EH (cell line): ENCODE measurements at places on chromosomes 11 and 22.

GRCh38 chr11:118892514-118892913, 8.8 kb downstream of the CXCR5 start:
- no peak for DNase-seq

- no peak for DNase-seq
Measured at GRCh38 chr11:114949614-114950351, 271.5 kb downstream of the NXPE2 start.

- no peak for DNase-seq
Measured at GRCh38 chr11:70067036-70067435, 11.1 kb upstream of the ANO1 start.

DNA sequence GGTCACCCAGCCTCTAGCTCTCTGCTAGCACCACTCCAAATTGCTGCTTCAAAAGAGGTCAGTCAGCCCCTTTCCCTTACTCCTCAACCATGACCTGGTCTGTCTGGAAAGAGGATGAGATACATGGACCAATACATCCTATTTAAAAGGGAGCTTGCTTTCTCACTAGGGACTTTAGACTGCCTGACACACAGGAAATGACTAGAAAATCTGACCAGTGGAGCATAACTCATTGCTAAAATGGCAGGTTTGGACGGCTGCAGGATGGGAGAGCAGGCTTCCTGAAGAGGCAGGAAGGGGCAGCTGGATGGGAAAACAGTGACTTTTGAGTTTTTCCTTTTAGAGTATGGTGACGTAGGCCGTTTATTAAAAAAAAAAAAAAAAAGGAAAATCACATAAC, 25.3 kb downstream of the STIM1 start:
- DNase-seq, result peak; percentile 59

DNA sequence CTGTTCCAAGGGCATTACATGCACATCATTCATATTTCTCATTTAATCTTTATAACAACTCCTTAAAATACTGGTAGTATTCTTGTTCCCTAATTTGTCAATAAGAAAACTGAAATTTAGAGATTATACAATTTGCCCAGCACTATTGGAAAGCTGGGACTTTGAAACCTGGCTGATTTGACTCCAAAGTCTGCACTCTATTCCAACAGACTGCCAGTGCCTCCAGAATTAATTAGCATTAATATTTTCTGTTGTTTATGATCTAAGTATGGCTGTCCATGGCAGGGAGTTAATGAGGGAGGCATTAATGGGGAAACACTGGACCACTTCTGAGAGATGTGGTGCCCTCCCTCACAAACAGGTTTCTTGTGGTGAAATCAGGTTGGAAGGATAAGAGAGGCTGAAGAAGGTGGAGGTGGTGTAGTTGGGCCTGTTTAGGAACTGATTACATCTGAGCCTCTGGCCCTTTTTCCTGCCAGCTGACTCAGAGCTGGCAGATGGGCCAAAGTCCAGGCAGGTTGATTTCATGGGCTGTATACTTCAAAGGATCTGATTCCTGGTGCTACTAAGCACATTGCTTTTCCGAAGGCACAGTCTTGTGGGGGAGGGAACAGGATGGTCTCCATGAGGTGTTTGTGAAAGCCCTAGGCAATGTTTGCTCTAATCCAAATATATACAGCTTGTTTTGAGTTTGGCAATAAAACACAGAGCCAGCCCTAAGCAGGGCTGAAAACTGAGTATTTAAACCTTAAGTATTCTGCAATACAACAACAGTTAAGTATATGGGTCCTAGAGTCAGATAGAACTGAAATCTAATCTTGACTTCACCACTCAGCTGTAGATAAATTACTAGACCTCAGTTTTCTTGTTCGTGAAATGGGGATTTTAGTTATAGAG, 21.0 kb upstream of the RAB30 start:
- peak; percentile 23 for DNase-seq

GRCh38 chr11:109140857-109141515, 281.0 kb upstream of the C11orf87 start:
- no peak for DNase-seq

GRCh38 chr22:38727530-38728451, 22.0 kb downstream of the GTPBP1 start:
- no peak for DNase-seq

- no peak for DNase-seq
Measured at GRCh38 chr22:19796160-19796559, 35.6 kb downstream of the TBX1 start.

GRCh38 chr11:110479108-110480101, 49.7 kb downstream of the FDX1 start:
- DNase-seq, result peak; percentile 44

GRCh38 chr11:123472236-123472935, 42.3 kb downstream of the GRAMD1B start:
- no peak for DNase-seq

DNA sequence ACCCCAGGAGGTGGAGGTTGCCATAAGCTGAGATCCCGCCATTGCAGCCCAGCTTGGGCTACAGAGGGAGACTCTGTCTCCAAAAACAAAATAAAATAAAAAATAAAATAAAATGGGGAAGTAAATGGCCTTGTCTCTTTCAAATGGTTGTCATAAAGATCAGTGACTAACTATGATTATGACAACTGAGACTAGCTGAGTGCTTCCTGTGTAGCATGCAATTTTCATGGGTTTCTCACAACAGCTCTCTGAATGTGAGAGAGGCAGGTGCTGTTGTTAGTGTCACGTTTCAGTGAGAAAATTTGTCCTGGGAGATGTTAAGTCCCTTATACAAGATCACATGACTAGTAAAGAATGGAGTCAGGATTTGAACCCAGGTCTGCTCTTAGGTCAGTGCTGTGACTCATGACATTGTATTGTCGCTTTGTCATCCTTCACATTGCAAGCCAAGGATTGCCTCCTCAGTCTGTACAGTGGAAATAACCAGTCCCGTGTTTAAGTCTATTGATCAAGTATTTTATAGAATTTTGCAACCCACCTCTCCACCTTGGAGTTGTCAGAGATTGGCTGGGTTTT, 163.3 kb upstream of the CCDC90B start:
- no peak for DNase-seq

GRCh38 chr11:100930185-100930778, 199.3 kb downstream of the PGR start:
- peak; percentile 74 for DNase-seq

DNA sequence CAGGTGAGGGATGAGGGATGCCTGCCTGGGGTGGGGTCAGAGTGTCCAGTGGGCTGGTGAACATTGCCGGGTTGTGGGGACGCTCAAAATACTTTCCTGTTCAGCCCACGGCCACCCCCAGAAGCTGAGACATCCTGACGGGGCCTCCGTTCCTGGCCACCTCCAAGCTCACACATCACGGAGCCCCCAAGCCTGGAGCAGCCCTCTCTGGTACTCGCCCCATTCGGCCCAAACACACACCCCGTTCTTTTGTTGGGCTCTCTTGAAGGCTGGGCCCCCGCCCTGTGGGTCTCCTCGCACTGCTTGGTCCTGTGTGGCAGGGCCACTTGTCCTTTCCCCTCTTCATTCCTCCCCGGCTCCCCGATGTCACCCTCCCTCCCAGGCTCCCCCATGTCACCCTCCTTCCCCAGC, 442.6 kb downstream of the TBC1D22A start:
- DNase-seq, result no peak

DNA sequence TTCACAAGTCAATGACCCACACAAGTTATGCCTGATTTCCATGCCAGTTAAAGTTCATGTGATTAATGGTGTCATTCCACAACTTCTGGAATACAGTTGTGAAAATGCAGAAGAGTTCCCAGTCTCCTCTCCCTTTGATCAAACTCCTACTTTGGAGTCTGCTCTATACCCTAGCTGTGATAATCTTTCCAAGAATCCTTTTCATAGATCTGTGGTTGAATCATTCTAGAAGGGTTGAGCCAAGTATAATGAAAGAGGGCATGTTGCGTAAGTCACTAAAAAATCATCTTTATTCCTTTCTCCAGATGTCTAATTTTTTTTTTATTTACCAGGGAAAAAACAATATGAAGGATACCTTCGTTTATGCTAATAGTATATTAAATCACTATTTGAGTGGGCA, 89.7 kb upstream of the CARD18 start:
- DNase-seq, result peak; percentile 66

GRCh38 chr11:73376803-73377629, 817 bp downstream of the RELT start:
- DNase-seq, result peak; percentile 83

- DNase-seq, result no peak
Measured at GRCh38 chr11:117953024-117953671, 23.9 kb upstream of the TMPRSS13 start.

- DNase-seq, result no peak
Measured at GRCh38 chr11:71404209-71404608, 44.0 kb downstream of the DHCR7 start.

DNA sequence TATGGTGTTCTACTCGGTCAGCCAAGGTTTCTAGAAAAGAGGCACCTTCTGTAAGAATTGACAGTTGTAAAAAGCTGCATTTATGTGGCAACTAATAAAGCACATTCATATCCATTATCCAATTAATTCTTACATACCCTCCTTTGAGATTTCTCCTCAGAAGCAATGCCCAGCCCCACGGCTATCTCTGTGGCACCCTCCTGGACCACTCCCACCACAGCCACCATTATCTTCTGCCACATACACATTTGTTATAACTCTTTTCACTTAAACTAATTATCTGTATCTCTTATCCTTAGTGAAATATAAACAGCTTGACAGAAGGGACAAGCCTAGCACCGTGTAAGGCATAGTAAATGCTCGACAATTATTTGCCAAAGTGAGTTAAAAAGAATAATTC, 48.5 kb downstream of the PAK1 start:
- DNase-seq, result no peak

DNA sequence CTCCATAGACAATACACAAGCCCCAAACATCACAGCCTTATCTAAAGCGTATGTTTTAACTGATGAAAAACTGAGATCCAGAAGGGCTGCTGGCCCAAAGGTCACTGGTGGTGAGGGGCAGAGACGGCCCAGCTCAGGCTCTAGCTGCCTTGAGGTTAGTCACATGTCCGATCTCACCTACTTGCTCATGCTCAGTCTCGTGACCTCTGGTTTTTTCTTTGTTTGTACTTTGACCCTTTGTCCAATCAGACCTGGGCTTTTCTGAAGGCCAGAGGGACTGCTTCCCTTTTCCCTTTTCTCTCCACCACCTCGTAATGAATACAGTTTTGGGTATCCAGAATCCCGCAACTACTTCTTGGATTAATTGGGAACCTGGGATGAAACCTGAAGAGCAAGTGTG, 28.6 kb downstream of the MMP20 start:
- no peak for DNase-seq

DNA sequence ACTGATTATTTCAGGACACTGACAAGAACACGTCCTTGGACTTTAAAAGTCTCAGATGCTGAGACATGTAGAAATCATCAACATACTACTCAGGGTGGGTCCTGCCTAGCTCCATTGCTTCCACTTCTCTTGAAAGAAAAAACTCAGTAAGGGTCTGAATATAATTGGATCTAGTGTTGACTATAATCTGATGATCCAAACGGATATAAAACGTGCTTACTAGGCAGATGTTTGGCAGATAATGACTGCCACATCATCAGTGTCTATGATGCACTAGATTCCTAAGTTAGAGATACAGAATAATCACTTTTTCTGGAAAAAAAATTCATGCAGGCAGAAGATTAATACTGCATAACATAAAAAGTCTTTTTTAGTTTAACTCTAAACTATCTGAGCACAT, 21.6 kb downstream of the GUCY1A2 start:
- DNase-seq, result peak; percentile 25

- no peak for DNase-seq
Measured at GRCh38 chr11:3992964-3993363, 101.6 kb upstream of the RRM1 start.

DNA sequence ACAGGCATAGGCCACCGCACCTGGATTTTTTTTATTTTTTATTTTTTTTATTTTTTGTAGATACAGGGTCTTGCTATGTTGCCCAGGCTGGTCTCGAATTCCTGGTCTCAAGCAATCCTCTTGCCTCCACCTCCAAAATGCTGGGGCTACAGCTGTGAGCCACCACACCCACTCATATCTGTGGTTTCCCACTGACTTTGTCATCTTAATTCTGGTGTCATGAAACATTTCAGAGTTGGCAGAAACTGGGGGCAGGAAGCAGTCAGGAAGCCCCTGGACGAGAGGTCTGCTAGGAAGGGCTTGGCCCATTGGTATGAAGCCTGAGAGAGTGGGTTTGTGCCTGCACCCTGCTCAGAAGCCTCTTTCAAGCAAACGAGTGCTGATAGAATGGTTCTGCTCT, 49.1 kb downstream of the COMMD9 start:
- peak; percentile 12 for DNase-seq

- peak; percentile 89 for DNase-seq
Measured at GRCh38 chr11:68003846-68004550, at the start of gene UNC93B1. UNC93B1 (minus strand) TSS chr11:68004097; CDS start chr11:68004043, 54 bp downstream.

GRCh38 chr11:10659339-10660216, 34.0 kb downstream of the IRAG1 start:
- peak; percentile 99 for DNase-seq

DNA sequence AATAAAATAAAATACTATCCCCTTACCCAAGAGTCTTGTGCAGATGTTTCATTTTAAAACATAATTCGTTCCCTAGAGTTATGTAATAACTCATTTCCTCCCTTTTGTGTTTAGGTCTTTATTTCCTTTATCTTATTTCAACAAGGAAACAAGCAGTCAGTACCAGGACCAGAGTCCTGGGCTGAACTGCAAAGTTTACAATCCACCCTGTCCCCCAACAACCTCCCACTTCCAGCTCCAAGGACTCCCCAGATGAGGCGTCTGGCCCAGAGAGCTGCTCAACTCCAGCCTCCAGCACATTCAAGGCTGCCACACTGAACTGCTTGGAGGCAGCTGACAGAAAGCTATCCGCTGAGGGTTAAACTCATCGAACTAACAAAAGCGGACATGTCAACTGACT, 4.5 kb downstream of the POLDIP3 start:
- DNase-seq, result no peak

GRCh38 chr11:112656772-112657428, 304.3 kb upstream of the NCAM1 start:
- DNase-seq, result peak; percentile 90

GRCh38 chr22:33909075-33909458, 11.2 kb downstream of the LARGE1 start:
- DNase-seq, result peak; percentile 84

DNA sequence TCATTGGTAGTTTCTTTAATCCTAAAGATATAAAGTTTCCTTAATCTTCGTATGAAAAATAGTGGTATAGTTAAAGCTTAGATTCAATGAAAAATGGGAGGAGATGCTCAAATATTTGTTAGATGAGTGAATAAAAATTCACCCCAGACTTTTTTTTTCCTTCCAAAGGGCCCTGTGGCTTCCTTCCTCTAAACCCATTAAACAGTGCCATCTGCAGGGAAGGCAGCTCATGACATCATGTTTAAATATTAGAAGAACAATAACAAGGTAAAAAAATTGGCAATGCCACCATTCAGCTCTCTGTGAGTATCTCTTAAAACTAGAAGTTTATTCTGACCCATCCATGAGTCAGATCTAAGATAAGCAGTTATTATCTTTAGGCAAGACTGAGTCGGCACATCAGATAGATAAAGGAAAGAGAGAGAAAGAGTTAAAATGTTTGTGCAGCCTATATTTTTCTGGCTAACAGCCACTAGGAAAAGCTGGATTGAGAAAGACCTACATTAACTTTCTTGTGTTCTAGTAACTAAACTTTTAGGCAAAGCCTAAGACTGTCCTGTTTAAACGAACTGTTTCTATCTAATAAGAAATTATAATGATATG, 19.1 kb upstream of the OOSP1 start:
- peak; percentile 59 for DNase-seq

GRCh38 chr11:1422481-1422880, 32.7 kb downstream of the BRSK2 start:
- DNase-seq, result no peak

- DNase-seq, result peak; percentile 70
Measured at GRCh38 chr11:76803023-76803422, 19.9 kb downstream of the TSKU start.
